ENCODE measurements at places on chromosomes 3 and 15.

DNA sequence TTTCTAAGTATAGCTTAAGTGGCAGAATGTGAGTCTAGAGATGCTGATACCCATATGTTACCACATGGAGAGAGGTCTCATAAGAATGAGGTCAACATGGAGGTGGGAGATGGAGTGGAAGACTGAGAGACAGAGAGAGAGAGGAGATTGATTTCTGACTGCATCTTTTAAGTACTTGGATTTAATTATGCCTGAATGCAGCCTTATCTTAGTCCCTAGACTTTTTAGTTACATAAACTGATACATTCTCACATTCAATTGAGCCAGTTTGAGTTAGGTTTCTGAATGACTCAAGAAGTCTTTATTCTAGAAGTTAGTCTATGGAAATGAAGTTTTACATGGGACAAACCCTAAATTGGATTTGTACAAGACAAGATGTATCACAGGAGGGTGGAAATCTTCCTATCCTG is 58.5 kb upstream of the TNFSF10 start:
- no peak for DNase-seq

DNA sequence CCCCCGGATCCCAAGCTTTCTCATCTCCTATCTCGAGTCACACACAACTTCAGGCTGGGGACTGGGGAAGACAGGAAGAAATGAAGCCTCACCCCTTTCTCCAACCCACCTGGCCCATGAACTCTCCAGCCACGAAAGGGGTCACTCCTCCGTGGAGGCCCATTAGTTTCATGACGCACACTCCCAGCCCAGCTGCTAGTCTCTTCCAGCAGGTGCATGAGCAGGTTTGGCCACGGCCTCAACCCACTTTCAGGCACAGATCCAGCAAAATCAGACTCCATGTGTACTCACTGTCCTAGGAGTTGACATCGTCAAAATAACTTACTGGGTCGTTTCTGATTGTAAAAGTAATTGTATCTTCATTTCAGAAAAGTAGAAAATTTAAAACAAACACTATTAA is 76.6 kb downstream of the C3orf70 start:
- DNase-seq = no peak

DNA sequence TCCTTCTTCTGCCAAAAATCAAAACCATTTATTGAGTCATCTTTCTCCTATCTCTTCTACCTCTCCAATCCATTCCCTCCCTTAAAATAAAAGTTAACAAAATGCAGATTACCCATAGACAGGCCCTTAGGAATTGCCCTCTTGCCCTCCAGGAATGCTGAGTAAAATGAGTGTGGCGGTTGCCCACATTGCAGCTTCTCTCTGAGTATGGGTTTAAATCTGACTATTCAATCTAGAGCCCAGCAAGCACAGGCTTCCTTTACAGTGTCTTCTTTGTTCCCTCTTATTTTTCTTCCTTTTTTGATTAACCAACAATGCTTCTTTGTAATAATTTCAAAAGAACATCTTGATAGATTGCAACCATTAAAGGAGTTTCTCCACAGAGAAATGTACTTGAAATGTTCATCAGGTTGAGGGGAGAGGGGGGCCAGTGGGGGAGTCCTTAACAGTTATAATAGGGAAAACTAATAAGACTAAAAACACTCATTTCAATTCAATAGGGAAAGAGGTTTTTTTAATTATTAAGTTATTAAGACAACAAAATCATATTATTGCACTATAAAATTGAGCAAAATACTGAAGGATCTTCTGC is 135.3 kb upstream of the LMCD1 start:
- no peak for DNase-seq

GRCh38 chr15:40754883-40755811 is at the start of gene RMDN3:
TSS of gene RMDN3 (minus strand) at chr15:40755254. CDS start at chr15:40754783, 471 bp downstream.
- peak; percentile 91 for DNase-seq

DNA sequence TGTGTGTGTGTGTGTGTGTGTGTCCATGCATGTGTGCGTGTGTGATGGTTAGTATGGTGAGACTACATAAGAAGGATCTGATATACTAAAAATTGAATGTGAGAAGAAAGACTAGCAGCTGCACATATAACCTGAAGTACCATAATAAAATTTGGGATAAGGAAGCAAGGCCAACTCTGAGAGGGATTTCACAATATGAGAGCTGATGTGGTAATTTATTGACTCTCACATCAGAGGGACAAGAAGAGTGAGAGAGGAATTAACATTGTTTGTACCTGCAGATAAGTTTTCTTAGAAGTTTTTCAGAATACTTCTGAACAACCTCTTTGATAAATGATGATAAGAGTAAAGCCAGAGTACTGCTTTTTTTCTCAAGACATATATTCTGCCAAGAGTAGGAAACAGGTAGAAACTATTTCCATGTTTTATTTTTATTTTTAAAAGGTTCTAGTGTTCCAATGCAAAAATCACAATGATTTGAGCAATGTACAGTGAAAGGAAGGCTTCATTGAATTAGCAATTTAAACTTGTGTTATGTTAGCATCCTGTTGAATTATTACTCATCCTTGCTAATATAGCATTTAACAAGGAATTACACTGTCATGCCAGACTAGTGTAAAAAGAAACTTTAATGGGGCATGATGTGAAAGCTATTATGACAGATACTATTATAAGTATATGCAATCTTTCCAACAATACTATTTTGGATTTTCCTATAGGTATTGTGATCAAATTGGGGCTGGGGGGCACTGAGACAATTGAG is 415.5 kb upstream of the ARPP21 start:
- DNase-seq = no peak

DNA sequence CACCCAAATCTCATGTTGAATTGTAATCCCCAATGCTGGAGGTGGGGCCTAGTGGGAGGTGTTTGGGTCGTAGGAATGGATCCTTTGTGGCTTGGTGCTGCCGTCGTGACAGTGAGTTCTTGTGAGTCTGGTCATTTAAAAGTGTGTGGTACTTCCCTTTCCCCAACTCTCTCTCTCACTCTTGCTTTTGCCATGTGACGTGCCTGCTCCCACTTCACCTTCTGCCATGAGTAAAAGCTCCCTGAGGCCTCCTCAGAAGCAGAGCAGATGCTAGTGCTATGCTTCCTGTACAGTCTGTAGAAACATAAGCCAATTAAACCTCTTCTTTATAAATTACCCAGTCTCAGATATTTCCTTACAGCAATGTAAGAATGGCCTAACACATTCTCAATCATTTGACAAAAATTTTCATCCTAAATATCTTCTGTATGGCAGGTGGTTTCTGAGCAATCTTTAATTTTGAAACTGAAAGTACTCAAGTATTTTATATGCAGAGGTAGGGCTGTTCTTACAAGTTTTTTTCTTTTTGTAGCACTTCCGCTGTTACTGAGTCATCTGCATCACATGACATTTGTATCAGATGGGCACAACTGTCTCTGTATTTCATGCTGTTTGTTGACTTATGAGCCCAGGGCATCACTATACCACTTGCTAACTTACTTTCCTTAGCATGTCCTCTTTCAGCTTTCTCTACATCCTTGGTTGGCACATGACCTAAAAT is 8.8 kb downstream of the RPL39L start:
- no peak for DNase-seq

DNA sequence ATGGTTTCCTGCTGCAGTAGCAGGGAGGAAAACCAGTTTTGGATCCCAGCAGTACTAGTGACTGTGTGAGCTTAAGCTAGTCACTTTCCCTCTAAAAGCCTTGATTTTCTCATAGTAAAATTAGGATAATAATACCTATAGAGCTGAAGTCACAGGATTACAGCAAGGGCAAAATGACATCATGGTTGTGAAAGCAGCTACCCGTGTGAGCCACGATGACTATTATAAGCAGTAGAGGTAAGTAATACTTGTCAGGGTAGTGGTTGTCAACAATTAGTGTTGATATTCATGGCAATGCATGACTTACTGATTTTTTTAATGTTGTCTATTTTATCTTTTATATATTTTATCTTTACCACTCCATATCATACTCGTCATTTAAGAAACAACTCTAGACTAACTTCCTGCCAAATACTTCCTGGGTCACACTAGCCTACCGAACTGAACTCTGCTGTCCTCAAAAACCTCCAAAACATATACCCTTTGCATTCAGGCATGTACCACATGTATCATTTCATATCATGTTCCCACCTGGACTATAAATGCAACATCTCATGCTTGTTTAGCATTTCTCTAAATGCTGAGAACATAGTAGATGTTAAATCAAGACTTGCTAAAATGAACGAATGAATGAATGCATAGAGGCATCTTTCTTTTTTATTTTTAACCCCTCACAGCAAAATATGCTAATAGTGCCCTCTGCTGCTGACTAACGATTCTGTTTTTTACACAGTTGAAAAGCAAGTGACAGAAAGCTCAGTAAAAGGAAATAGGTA is 172.6 kb downstream of the P3H2 start:
- no peak for DNase-seq

- DNase-seq = no peak
Measured at GRCh38 chr15:69014454-69014853, at the start of gene NOX5. TSS of gene NOX5 (plus strand) at chr15:69014695. CDS start at chr15:69014736, 41 bp downstream.

- DNase-seq = no peak
Measured at GRCh38 chr15:36954486-36954885, 145.9 kb downstream of the MEIS2 start.

GRCh38 chr3:64083575-64083974 is 60.3 kb upstream of the PSMD6 start:
- DNase-seq = no peak

GRCh38 chr15:41698779-41699178 is 38.6 kb downstream of the MGA start:
- DNase-seq = no peak

GRCh38 chr15:76636059-76636458 is 269.1 kb downstream of the SCAPER start:
- no peak for DNase-seq

- no peak for DNase-seq
Measured at GRCh38 chr3:129310111-129311011, 31.7 kb downstream of the HMCES start.

DNA sequence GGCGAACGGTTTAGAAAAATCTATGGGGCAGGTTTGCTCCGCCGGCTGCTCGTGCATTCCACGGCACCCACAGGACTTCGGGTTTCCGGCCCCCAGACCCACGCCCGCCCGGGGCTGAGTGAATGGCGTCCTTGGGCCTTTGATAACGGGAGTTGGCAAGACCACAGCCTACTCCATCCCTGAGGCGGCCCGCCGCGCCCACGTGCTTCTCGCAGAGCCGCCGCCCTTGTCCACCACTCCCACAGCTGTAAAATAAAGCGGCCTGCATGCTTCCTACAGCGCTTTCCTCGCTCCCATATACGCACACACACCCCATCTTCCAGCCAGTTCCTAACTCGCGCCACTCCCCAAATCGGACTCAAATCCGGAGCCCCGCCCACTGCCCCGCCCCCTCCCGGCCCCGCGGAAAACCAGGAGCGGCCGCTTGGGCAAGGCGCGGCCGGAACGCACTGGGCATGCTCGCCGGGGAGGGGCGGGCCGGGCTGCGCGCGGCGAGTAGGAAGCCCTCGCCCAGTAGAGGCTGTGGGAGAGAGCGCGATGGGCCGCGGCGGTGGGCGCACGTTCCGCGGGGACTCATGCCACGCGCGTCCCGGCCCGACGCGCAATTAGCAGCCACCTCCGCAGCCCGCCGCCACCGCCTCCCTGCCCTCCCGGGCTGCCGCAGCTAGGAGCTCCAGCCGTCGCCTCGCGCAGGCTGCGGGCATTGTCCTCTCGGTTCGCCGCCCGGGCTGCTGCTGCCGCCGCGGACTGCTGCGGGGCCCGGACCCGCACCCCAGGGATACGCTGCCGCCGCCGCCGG is at the start of gene RAP2B:
Gene RAP2B (plus strand): TSS at position 513 of the 799 bp plus-strand sequence. CDS start 468 bp downstream, outside the sequence.
- DNase-seq = peak; percentile 98

Measured in stimulated activated CD4-positive, alpha-beta T cell treated with anti-CD3 and anti-CD28 coated beads, TNF-alpha, amount 100 ng/mL, for 1 hour (primary cell).